NCI-H1436 treated with DMSO at 0.1 percent for 48 hours (cell line): ENCODE measurements at places on chromosomes 16 and 17.
A peak's percentile ranks its signal among the peaks of the same experiment; 100 is the strongest.

DNA sequence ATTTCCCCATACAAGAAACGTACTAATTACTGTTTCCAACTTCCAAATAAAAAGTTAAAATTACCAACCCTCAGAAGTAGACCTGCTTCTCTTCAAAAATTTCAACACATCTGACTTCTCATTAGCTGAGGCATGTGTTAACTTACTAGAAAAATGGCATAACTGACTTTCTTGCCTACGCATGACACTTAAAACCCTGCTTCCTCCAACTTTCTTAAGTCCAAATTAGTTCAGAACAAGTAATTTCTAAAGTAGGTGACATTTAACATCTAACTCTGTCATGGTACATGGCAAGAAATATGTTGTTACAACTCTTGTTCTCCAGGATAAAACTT is 6.7 kb downstream of the USP7 start:
- DNase-seq, result no peak

DNA sequence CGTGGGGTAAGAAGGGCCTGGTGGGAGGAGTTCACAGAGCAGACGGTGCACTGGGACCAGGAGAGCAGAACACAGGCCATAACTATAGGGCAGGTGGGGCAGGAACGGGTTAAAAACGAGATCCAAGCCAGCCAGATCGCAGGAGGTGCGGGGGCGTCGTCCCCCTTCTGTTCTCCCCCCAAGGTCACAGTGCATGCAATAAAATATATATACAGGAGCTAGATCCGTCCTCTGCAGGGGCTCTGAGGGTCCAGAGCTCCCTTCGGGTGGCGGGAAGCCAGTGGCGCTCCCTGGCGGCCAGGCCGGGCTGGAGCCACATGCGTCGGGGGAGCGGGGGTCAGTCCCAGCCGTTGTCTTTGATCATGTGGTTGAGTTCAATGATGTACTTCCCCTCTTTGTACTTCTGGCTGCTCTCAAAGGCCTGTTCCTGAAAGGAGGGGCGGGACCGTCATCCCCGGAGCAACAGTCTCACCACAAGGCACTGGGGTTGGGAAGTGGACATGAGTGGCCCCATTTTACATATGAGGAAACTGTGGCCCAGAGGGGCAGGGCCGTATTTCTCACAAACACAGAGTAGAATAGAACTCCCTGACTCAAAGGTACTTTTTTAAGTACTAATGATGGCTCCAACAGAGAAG is 768 bp upstream of the TBX6 start:
- DNase-seq, result peak; percentile 83

GRCh38 chr16:65342231-65342866 is 220.5 kb upstream of the CDH11 start:
- no peak for DNase-seq

GRCh38 chr16:69201787-69202186 is 14.8 kb downstream of the SNTB2 start:
- DNase-seq, result no peak

DNA sequence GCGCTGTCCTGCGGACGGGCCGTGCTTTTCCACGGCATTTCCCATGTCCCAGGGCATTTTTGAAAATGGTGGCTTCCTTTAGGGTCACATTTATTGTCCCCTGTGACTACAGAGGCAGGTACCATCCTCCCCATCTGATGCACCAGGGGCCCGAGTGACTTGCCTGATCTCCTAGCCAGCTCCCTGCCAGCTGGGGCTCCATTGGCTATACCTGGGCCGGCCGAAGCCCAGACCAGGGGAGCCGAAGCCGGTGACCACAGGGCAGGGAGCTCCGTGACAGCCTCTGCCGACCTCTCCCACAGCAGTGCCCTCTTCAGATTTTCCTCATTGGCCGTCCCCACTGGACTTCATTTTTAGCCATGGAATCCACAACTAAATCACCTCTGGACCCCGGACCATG is 170.6 kb downstream of the RBFOX3 start:
- no peak for DNase-seq

DNA sequence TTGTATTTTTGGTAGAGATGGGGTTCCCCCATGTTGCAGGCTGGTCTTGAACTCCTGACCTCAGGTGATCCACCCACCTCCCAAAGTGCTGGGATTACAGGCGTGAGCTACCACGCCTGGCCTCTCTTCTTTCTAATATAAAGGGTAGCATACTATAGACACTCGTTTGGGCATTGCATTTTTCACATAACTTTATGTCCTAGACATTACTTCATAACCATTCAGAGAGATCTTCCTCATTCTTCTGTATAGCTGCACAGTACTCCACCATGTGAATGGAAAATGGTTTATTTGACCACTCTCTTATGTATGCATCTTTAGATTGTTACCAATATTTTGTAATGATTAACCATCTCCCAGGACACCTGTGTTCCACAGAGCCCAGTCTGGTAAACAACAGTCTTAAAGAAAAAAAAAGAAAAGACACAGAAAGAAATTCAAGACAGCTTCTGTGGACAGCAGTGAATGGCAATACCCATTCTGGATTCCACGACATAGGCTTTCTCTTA is 42.1 kb downstream of the TK2 start:
- no peak for DNase-seq

GRCh38 chr17:15180121-15180561 is 85.0 kb downstream of the PMP22 start:
- DNase-seq, result no peak

- no peak for DNase-seq
Measured at GRCh38 chr17:81026266-81027036, 8.5 kb upstream of the BAIAP2 start.

DNA sequence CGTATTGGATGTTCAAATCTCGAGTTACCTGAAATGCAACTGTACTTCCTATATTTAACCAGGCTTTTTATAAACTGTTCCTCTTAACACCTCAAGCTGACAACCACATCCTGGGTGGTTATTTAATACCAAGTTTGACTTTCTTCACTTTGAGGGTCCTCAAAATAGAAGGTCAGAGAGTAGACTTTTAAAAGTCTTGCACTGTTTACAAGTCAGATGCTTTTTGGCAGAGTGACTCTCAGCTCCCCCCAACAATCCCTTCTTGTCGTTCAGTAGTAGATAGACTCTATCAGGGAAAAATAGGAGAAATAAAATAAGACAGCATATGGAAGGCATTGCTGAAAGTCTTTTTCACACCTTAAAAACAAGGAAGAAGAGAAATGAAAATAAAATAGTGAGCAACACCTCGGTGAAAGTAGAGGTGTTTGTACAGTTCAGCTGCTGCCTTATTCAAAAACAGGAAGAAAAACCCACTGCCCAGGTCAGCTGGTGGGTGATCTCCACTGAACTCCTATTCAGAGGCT is 650.4 kb downstream of the WWOX start:
- DNase-seq, result no peak

- DNase-seq, result no peak
Measured at GRCh38 chr16:48704710-48705109, 94.7 kb upstream of the N4BP1 start.

- DNase-seq, result no peak
Measured at GRCh38 chr16:397736-398332, 835 bp downstream of the NME4 start.

DNA sequence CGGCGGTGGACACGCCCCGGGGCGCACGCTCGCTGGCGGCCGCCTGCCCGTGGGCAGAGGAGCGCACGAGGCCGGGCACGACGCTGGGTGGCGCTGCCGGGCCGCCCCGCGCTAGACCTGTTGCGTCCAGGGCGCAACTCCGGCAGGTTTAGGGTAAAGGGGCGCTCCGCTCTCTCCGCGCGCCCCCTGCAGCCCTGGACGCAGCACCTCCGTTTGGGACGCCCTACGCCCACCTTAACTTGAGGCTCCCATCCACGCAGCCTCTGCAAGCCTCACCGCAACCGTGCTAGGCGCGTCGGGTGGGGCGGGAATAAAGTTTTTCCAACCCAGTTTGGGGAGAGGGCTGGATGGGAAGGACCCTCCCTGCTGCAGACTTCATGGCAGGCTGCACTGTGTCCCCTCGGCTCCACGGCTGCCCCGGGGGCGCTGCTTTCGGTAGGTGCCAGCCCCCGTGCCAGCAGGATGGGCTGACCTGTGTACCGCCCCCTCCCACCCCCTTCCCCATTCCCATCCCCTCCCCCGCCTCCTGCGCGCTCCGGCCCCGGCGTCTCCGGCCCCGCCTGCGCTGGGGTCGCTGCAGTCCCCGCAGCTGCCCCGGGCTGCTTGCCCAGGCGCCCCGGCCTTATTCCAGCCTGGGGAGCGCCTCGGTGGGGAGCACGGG is at the start of gene SYT17:
SYT17 (plus strand) TSS at position 531 of the 661 bp plus-strand sequence. CDS start 407 bp downstream, outside the sequence.
- peak; percentile 52 for DNase-seq

GRCh38 chr16:57131351-57131970 is 39.1 kb downstream of the CPNE2 start:
- no peak for DNase-seq

DNA sequence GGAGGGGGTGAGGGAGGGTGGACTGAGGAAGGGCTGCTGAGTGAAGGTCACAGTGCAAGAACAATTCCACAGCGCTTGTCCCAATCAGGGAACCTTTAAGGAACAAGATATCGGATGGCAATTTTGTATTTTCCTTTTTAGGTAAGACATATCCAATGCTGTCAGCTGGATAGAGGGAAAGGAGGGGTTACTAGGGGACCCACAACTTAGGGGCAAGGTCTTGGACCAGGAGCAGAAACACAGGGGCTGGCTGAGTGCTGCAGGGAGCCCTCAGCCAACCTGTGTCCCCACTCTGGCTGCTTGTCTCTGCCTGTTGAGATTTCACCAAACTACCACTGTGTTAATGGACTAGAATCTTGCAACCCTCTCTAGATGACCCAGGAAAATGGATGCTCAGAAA is 47.6 kb downstream of the AKAP1 start:
- DNase-seq, result no peak

DNA sequence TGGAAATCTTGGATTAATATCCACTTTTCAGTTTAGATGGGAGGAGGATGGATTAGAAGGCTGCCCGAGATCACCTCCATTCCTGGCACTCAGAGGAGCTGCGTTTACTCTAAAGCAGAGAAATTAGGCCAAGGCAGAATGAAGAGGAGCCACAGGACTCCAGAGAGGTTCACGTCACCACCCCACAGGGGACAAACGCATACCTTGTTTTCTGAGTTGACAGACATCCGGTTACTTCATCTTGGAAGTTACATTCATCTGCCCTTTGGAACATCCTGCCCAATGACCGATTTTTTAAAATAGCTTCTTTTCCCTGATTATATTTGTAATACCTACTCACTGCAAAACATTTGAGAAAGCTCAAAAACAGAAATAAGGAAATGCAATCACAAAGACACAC is 220.0 kb downstream of the SOX9 start:
- DNase-seq, result no peak

DNA sequence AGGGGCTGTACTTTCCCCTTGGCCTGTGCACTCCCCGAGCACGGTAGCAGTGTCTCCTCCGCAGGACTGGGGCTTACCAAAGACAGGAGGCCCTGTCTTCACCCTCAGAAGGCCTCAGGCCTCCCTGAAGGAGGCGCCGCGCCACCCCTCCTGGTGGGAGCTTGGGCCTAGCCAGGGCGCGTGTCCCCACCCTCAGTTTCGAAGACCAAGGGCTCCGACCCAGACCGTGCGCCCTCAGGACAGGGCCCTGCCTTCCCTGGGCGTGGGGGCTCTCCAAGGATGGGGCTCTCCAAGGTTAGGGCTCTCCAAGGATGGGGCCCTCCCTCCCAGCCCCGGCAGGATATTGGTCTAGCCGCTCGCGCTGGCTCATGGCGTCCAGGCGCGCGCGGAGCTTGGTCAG is 11.8 kb downstream of the PLCD3 start:
- DNase-seq, result no peak

DNA sequence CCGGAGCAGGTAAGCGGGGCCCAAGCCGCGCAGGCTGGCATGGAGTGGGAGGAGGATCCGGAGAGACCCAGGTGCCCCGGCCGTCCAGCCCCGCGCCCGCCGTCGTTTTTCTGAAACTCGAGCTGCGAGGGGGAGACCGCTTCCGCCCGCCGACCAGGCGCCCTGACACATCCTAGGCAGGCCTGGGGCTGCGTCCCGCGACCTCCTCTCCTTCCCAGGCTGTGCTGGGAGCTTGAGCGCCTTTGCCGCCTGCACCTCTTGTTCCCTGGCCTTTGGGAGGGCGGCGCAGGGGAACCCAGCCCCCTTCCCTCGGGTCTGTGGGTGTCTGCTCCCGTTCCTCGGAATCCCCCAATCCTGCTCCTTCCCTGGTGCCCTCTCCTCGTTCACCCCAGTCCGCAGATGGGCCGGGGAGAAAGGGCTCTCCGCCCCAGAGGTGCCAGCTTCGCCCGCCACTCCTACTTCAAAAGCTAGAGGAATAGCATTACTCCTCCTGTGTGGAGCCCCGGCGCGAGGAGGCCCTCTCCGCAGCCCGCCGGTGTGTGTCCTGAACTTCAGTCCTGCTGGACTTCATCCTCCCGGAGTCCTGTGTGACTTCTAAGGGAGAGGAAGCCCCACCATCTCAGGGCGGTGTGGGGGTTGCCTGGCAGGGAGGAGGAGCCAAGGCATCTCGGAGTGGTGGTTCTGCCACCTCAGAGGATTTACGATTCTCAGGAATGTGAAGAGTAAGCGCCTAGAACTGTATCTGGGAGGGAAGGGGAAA is 1.0 kb downstream of the NHERF1 start:
- no peak for DNase-seq

GRCh38 chr16:51607201-51607651 is 456.2 kb upstream of the SALL1 start:
- no peak for DNase-seq

GRCh38 chr17:77602883-77603640 is 355.4 kb upstream of the TNRC6C start:
- DNase-seq, result no peak

DNA sequence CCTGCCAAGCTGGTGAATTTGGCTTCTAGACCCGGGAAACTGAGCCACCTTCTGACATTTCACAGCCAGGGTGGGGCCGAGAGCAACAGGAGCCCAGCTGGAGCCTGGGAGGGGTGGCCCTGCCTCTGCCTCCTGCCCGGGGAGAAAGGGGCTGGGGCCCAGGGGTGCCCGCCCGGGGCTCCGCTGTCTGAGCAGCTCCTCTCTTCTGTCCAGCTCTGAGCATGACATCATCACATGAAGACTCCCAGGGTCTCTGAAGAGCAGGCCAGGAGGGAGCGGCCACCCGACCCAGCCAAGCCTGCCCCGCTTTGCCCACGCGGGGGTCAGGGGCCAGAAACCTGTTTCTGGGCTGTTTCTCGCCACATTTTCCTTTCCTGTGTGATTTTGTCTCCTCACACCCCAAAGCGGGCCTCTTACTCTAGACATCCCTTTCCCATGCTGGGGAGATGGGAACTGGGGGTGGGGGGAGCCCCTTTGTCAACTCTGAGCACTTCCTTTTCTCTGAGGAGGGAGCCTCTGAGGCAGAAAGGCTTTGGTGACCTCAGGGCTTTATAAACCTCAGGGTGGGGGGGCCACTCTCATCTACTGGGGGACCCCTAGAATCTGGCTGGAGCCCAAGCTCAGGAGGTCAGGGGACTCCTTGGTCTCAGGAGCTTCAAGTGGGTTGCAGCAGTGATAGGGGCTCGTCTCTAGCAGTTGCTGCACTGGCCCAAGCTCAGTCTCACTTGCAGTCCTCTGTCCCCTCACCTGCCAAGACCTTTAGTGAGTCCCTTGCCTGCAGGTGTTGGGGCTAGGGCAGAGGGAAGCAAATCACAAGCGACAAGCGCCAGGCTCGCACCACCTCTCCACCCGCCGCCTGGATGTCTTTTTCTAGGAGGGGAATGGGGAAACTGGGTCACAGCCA is 7.6 kb downstream of the UBALD2 start:
- no peak for DNase-seq

- DNase-seq, result no peak
Measured at GRCh38 chr17:574061-574460, 140.6 kb downstream of the VPS53 start.

- no peak for DNase-seq
Measured at GRCh38 chr16:8346294-8346693, 244.0 kb downstream of the TMEM114 start.
